ENCODE measurements at places on chromosomes 3 and 15. TPM values are rescaled to one million over a fixed set of nuclear protein-coding genes. Genes with fewer than 3 reads are reported as not detected.

Gene TMEM45A
- 8.9 TPM for total RNA-seq

Gene SPINK8
- total RNA-seq: not detected

Gene SLC51B
- not detected for total RNA-seq

Gene GABRG3
- 1.6 TPM for total RNA-seq

Gene ROPN1B
- total RNA-seq: not detected

Gene PEAK1
- 334 TPM for total RNA-seq

Gene WDR73
- 31.6 TPM for total RNA-seq

- DNase-seq: no peak
Observed at GRCh38 chr3:16848007-16848406, 36.7 kb upstream of the PLCL2 start.

GRCh38 chr15:85667491-85668424 lies 127.0 kb downstream of the KLHL25 start:
- DNase-seq: no peak

DNA sequence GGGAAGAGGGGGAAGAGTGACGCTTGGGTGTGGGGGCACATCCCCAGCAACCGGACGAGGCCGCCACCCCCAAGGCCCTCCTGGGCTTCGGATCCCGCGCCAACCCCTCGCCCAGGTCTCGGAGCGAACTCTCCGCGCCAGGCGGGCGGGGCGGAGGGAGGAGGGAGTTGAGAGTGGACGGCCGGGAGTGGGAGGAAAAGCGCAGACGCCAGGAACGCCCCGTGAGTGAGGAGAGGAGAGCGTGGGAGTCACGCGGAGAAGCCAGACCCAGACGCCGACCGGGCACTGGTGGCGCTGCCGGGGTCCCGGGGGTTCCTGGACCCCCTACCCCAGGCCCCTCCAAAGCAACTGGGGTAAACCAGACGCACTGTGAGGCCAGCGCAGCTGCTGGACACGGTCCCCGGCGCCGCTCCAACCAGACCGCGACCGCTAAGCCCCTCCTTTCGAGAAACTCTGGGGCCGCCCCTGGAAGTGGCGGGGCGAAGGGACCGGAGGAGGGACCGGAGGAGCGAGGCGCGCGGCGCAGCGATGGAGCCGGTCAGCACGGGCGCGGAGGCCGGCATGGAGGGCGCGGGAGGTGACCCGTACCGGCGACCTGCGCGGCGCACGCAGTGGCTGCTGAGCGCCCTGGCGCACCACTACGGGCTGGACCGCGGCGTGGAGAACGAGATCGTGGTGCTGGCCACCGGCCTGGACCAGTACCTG lies at the start of gene EFCC1:
Gene EFCC1, plus strand, starts transcription at position 204 of the 705 bp plus-strand sequence. Its CDS starts 325 bp downstream, at position 529.
- no peak for DNase-seq

DNA sequence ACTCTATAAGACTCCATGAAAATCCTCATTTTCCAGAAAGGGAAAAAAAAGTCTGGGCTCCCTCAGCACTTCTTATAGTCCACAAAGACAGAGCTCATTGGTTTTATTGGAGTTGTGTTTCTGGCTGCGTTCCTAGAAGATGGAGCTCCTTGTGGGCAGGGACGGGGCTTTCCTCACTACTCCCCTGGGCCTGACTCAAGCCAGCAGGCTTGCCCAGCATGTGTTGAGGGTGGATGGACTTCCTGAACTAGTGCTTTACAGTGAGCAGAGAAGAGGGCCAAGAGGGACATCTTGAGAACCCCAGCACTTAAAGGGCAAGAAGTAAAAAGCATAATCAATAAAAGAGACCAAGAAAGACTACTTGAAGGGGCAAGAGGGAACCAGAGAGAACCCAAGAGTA lies 43.2 kb upstream of the EPHB1 start:
- no peak for DNase-seq

DNA sequence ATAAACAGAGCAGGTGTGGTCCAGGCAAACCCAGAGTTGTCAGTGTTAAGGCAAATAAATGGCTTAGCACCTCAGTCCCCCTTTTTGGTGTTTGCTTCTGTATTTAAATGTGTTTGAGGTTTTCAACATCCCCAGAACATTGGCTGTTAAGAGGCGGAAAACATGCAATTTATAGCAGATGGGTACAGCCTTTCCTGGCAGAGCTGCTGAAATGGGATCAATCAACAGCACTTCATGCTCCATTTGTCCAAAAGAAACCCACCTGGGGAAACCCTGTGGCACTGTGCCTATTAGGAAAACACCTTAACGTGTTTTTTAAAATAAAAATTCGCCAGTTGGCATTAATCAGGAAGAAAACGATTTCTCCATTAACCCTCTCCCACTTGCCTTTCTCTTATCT lies 135.4 kb downstream of the MCTP2 start:
- DNase-seq: no peak

GRCh38 chr3:10581251-10581650 lies 75.9 kb upstream of the ATP2B2 start:
- DNase-seq: no peak

DNA sequence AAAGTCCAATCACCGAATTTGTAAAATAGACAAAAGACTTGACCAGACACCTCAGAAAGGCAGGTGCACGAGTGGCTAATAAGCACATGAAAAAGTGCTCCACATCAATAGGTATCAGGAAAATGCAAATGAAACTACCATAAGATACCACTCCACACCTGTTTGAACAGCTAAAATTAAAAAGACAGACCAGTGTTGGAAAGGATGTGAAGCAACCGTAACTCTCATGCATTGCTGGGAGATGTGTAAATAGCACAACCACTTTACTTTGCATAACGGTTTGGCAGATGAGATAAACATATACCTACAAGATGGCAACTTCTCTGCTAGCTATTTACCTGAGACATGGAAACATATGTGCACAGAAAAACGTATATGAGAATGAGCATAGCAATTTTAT lies 56.9 kb downstream of the CADPS start:
- DNase-seq: no peak
